Activated naive CD8-positive, alpha-beta T cell treated with anti-CD3 and anti-CD28 coated beads, Interleukin-2, amount 10 ng/mL, durations not matched to agents 7 days and 5 days (primary cell): ENCODE measurements at places on chromosomes 2 and 18. TPM values are rescaled to one million over a fixed set of nuclear protein-coding genes. Genes with fewer than 3 reads are reported as not detected.

GRCh38 chr2:43898838-43899346 lies 60.1 kb downstream of the ABCG8 start:
- no peaks in the 10 kb centered on the region for H3K27me3 ChIP-seq
- no peaks in the 10 kb centered on the region for H3K4me1 ChIP-seq
- no peak overlapping the region for H3K4me3 ChIP-seq

GRCh38 chr18:13545514-13545913 lies 180.8 kb downstream of the FAM210A start:
- no peak for DNase-seq
- H3K27ac ChIP-seq = no peak overlapping the region
- peaks cover 34% of the 10 kb centered on the region for H3K36me3 ChIP-seq
- H3K4me3 ChIP-seq = no peak overlapping the region
- no peaks in the 10 kb centered on the region for H3K27me3 ChIP-seq
- H3K4me1 ChIP-seq = peaks cover 10% of the 10 kb centered on the region

Gene RGPD3
- total RNA-seq = 0.14 TPM

Gene AGXT
- not detected for total RNA-seq

Gene CYS1
- 0.11 TPM for total RNA-seq

GRCh38 chr2:218404351-218405085 lies 4.8 kb downstream of the CTDSP1 start:
- H3K27ac ChIP-seq = peak overlapping the region; percentile 64
- H3K36me3 ChIP-seq = peaks cover 6% of the 10 kb centered on the region
- peaks cover 39% of the 10 kb centered on the region for H3K4me1 ChIP-seq
- peaks cover 2% of the 10 kb centered on the region for H3K27me3 ChIP-seq
- peak overlapping the region; percentile 19 for H3K4me3 ChIP-seq
- no peak for DNase-seq

Gene DSC2
- not detected for total RNA-seq

Gene HES6
- total RNA-seq = 7.1 TPM

DNA sequence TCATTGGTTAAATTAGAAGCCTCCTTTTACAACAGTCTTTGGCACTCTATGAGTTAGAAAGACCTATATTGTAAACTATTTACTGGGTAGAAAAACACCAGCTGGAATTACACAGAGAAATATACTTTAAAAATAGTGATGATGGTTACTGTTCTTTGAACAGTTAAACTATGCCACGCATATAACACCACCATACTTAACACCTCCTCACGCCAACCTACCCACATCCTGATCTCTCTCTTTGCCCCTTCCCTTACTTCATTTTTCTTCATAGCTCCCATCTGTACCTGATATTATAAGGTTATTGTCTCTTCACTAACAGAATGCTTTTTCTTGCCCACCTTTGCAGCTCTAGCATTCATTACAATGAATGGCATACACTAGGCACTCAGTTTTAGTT lies 173.8 kb downstream of the DPP4 start:
- no peak for DNase-seq
- peaks cover 6% of the 10 kb centered on the region for H3K4me1 ChIP-seq
- H3K27ac ChIP-seq = no peak overlapping the region
- peaks cover 1% of the 10 kb centered on the region for H3K36me3 ChIP-seq
- H3K4me3 ChIP-seq = no peak overlapping the region

- DNase-seq = no peak
- H3K4me3 ChIP-seq = no peak overlapping the region
- no peaks in the 10 kb centered on the region for H3K36me3 ChIP-seq
- H3K27ac ChIP-seq = no peak overlapping the region
Measured at GRCh38 chr2:128500138-128500800, 181.6 kb upstream of the HS6ST1 start.

DNA sequence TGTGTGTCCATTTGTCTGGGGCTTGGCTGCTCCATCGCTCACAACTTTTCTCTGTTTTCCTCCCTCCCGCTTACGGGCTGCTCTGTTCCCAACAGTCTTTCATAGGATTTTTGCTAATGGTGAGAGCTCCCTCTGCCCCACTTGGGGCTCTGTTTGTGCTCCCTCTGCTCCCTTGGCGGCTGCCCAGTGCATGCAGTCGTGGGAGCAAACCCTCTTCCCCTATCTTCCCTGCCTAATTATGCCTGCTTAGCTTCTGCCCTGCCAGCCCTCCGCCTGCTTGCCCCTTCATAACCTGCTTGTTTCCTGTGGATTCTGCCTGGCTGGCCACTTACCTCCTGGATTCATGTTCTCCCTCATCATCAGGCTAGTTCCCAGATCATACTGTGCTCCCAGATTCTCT lies 6.6 kb upstream of the KRTCAP3 start:
- H3K4me3 ChIP-seq = no peak overlapping the region
- no peak for DNase-seq
- peaks cover 11% of the 10 kb centered on the region for H3K4me1 ChIP-seq

GRCh38 chr2:152716805-152717227 lies 445 bp downstream of the PRPF40A start:
- no peaks in the 10 kb centered on the region for H3K27me3 ChIP-seq
- H3K27ac ChIP-seq = peak overlapping the region; percentile 97
- H3K4me3 ChIP-seq = peak overlapping the region; percentile 95
- peaks cover 23% of the 10 kb centered on the region for H3K36me3 ChIP-seq
- no peak for DNase-seq

DNA sequence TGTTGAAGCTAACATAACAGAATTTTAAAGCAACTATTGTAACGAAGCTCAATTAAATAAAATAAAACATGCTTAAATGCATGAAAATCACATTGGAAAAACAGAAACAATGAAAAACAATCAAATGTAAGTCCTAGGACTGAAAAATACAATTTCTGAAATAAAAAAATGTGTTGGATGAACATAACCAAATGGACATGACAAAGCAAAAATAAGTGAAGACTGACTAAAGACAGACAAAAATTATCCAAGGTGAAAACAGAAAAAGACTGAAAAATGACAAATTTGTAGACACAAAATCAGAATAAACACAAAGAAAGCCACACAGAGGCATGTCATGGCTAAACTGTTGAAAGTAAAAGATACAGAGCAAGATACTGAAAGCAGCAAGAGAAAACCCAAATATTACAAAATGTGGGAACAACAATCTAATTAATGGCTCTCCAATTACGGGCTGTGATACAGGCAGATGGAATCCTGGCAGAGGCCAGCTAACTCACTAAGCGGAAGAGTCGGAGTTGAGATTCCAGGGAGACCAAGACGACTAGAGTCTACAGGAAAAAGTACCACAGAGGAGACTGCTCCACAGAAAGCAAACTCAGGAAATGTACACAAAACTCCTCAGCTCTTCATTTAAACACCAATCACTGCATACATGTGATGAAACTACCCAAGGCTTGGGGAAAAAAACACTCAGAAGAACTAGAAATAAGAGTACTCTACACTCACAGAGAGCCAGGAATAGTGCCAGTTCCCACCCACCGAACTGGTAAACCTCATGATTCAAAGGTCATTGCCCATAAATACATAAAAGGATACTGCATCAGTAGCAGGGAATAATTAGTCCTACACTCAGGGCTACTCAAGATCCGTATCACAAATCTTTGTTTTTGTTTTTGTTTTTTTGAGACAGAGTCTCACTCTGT lies 83.6 kb downstream of the ATAD2B start:
- H3K36me3 ChIP-seq = peaks cover 33% of the 10 kb centered on the region
- H3K4me3 ChIP-seq = no peak overlapping the region
- no peak for DNase-seq
- no peaks in the 10 kb centered on the region for H3K27me3 ChIP-seq
- H3K27ac ChIP-seq = no peak overlapping the region
- peaks cover 1% of the 10 kb centered on the region for H3K4me1 ChIP-seq
